ENCODE measurements at places on chromosomes 5 and 9.
A peak's percentile ranks its signal among the peaks of the same experiment; 100 is the strongest.

DNA sequence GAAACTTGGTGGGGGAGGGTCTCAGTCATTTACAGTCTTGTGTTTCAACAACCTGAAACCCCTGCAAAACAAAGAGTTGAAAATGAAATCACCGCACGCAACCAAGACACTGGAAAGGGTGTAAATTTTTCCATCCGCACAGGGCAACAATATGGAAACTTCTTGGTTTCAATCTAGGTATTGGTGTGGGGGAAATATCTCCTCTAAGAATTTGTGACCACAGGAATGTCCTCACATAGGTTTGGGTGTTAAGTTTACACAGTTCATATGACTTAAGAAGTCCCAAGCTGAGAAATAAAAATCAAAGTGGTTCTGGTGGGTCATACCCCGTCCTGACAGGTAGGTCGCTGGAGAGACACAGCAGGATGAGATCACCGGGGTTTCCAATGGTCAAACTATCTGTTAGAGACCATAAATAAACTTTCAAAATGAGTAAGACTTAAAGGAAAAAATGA lies 51.9 kb upstream of the PIP5K1B start:
- H3K27ac ChIP-seq: no peak overlapping the region
- no peak overlapping the region for H3K4me3 ChIP-seq
- no peaks in the 10 kb centered on the region for H3K36me3 ChIP-seq

GRCh38 chr5:146565764-146566367 lies 49.9 kb upstream of the GPR151 start:
- peak; percentile 52 for DNase-seq
- no peak overlapping the region for H3K4me3 ChIP-seq
- no peak overlapping the region for H3K27ac ChIP-seq
- H3K4me1 ChIP-seq: no peaks in the 10 kb centered on the region
- no peaks in the 10 kb centered on the region for H3K27me3 ChIP-seq

DNA sequence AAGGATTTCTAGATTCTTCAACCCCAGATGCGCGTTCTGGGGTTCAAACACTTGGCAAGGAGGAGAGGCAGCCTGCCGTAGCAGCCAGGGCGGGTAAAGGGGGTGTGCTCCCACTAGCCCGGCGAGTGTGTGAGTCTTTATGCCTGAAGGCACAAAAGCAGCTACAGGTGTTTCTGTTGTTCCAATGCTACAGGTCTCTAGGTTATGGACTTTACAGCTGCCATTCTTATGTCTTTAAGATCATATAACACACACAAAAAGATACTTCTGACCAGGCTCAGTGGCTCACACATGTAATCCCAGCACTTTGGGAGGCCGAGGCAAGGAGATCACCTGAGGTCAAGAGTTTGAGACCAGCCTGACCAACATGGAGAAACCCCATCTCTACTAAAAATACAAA lies 133.6 kb upstream of the RETREG1 start:
- no peaks in the 10 kb centered on the region for H3K27me3 ChIP-seq
- H3K4me3 ChIP-seq: no peak overlapping the region
- 0 out of 2 replicates have a peak, but pooled peaks cover 1% of the 10 kb centered on the region for H3K4me1 ChIP-seq
- H3K36me3 ChIP-seq: peaks cover 49% of the 10 kb centered on the region
- H3K27ac ChIP-seq: no peak overlapping the region

GRCh38 chr9:33159777-33160127 lies 7.4 kb downstream of the B4GALT1 start:
- peak; percentile 92 for DNase-seq
- no peaks in the 10 kb centered on the region for H3K27me3 ChIP-seq
- no peaks in the 10 kb centered on the region for H3K36me3 ChIP-seq

DNA sequence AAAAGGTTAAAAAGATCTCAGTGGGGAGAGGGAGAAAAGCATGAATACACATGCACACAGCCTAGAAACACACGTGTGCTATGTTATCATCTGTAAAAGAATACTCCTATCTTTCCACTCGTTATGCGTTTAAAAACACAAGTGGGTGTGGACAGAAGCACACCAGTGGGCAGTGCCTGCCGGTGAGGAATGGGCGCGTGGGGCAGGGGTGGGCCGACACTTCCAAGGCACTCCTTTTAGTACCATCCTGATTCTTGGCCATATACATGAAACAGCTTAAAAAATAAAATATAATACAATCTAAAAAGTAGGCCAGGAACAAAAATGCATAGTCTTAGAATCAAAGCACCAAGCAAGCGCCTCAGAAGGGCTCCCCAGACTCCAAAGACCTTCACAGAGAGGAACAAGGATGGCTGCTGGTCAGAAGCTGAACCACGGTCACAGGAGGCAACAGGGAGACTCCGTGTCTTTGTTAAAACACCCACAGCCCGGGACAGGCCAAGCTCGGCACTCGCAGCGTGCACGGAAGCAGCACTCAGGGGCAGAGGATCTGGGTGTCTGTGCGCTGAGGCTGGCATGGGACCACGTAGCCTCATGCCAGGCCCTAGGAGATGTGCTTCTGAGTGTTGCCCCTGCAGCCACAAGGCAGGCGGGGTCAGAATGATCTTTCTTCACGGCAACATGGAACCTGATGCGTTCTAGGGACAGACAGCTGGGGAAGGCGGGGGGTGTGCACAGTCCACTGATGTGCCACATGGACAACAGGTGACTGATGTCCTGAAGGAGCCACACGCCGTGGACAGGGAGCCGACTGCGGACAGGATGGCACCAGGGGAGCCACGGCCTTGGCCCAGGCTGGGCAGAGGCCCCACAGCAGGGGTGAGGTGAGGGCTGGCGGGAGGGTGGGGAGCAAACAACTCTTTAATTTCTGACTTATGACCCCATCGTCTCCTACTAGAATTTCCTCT lies 15.9 kb downstream of the BRD9 start:
- no peak overlapping the region for H3K27ac ChIP-seq
- H3K4me1 ChIP-seq: no peaks in the 10 kb centered on the region
- H3K27me3 ChIP-seq: no peaks in the 10 kb centered on the region
- no peak overlapping the region for H3K4me3 ChIP-seq
- peaks cover 57% of the 10 kb centered on the region for H3K36me3 ChIP-seq
- DNase-seq: no peak

DNA sequence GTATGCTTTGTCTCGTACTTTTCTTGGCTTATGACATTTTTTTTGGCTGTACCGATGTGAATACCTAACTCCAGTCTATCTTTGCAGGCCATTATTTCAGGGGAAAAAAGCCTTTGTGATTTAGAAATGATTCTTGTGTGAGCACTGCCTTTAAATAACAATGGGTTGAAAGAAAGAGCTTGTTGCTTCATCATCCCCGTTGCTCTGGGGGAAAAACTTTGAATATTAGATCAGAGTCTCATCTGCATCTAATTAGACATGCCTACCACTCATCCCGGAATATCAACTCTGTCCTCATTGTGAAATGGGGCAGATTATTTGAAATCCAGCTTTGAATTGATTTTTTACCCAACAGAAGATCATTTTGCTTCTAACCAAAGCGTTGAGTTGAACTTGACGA lies 13.5 kb downstream of the CXCL14 start:
- no peak overlapping the region for H3K27ac ChIP-seq
- H3K36me3 ChIP-seq: no peaks in the 10 kb centered on the region
- H3K4me3 ChIP-seq: no peak overlapping the region
- DNase-seq: no peak
- no peaks in the 10 kb centered on the region for H3K4me1 ChIP-seq
- H3K27me3 ChIP-seq: peaks cover 15% of the 10 kb centered on the region

DNA sequence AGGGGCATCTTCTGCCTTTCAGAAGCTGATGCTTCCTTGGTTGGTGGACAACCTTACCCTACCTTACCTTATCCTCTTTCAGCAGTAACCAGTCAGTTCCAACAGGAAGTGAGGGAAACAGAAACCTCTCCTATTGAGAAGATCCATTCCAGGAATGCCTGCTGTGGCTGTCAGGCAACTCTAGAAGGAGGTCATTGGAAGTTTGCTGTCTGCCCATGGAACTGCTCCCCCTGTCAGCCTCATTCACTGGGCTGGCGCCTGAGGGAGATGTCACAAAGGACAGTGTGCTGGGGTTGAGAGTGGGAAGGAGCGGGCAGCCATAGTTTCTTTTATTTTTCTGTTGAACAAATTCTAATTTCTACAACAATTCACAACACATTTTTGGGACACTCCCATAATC lies 54.7 kb downstream of the IRX1 start:
- H3K4me3 ChIP-seq: no peak overlapping the region
- no peaks in the 10 kb centered on the region for H3K36me3 ChIP-seq
- no peak overlapping the region for H3K27ac ChIP-seq
- DNase-seq: no peak
- H3K27me3 ChIP-seq: no peaks in the 10 kb centered on the region

GRCh38 chr9:33346564-33346963 lies 55.8 kb downstream of the AQP7 start:
- H3K27ac ChIP-seq: no peak overlapping the region
- H3K4me3 ChIP-seq: no peak overlapping the region
- H3K27me3 ChIP-seq: no peaks in the 10 kb centered on the region
- no peak for DNase-seq
- peaks cover 29% of the 10 kb centered on the region for H3K36me3 ChIP-seq

GRCh38 chr9:117160254-117160653 lies 254.6 kb downstream of the ASTN2 start:
- no peaks in the 10 kb centered on the region for H3K27me3 ChIP-seq
- no peak overlapping the region for H3K4me3 ChIP-seq
- no peaks in the 10 kb centered on the region for H3K4me1 ChIP-seq
- no peak for DNase-seq
- H3K27ac ChIP-seq: no peak overlapping the region
- H3K36me3 ChIP-seq: no peaks in the 10 kb centered on the region

DNA sequence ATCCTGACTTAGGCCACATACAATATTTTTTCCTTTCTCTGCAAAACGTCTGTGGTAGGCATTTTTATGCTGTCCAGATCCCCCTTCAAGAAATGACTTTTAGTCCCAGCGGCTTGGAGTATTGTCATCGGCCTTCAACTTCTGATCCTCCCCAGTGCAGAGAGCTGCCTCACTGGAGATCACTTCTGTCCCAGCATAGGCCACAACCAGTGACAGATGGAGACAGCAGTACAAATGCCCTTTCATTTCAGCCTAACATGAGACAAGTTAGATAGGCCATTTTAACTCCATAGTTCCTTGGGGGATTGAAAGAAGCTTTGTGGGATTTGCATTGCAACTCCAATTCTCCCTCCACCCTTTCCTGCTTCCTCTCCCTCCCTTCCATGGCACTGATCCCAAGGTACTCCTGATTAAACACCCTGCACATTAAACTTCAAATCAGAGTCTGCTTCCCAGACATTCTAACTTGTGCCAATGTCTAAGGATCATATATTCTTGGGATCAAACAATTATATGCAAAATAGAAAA lies 3.2 kb upstream of the MAMDC2 start:
- no peak overlapping the region for H3K27ac ChIP-seq
- H3K4me3 ChIP-seq: no peak overlapping the region
- no peaks in the 10 kb centered on the region for H3K36me3 ChIP-seq

DNA sequence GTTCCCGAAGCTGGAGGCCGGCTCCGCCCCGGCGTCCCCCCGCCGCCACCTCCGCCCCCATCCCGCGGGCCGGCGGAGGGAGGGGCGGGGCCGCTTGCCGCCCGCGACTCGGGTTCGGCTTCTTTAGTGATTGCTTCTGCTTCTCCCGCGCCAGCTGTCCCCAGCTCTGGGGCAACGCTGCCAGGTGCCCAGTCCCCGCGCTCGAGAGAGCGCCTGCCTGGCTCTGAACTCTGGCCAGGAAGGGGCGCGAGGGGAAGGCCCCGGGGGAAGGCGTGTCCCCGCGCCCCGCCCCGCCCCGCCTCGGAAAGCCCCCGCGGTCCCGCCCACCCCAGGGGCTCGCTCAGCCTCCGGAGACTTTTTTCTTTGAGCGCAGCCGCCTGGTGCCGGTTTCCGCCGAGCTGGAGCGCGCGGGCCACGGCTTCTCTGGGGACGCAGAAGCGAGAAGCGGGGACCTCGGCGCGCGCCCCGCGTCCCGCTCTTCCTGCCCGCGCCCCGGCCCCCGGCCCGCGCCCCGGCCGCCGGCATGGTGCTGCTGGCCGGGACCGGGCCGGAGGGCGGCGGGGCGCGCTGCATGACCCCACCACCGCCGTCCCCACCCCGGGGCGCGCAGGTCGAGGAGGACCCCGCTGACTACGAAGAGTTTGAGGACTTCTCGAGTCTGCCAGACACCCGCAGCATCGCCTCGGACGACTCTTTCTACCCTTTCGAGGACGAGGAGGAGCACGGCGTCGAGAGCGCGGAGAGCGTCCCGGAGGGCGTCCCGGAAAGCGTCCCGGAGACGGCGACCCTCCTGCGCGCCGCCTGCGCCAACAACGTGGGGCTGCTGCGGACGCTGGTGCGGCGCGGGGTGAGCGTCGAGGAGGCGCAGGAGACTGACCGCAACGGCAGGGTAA lies at the start of gene ANKRD33B:
Gene ANKRD33B (plus strand): TSS at position 126 of the 893 bp plus-strand sequence. CDS start 398 bp downstream, at position 524.
- no peaks in the 10 kb centered on the region for H3K27me3 ChIP-seq
- H3K36me3 ChIP-seq: no peaks in the 10 kb centered on the region
- peak within 1 kb of the TSS; percentile 86 for H3K27ac ChIP-seq

- H3K27me3 ChIP-seq: no peaks in the 10 kb centered on the region
- no peak overlapping the region for H3K27ac ChIP-seq
- H3K4me1 ChIP-seq: no peaks in the 10 kb centered on the region
- H3K4me3 ChIP-seq: no peak overlapping the region
- no peak for DNase-seq
Measured at GRCh38 chr9:128805661-128806060, 12.6 kb upstream of the ENDOG start.

DNA sequence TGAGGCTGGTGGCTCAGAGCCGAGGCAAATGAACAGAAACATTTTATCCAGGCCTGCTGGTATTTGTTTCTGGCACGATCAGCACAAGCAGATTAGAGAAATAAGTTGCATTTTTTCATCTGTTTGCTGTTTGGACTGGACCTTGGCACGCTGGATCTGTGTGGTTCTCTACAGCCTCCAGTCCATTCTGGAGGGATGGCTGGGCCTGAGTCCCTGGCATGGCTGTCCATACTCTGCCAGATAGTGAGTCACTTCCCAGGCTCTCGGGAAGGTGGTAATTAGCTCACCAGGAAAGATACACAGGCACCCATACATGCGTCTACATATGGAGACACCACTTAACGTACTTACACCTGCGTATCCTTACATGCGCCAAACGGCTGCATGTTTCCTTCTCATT lies 78.6 kb downstream of the SPRY4 start:
- peak; percentile 52 for DNase-seq
- H3K36me3 ChIP-seq: no peaks in the 10 kb centered on the region
- no peaks in the 10 kb centered on the region for H3K27me3 ChIP-seq
- no peak overlapping the region for H3K27ac ChIP-seq
- peaks cover 8% of the 10 kb centered on the region for H3K4me1 ChIP-seq
- no peak overlapping the region for H3K4me3 ChIP-seq

GRCh38 chr5:64506567-64507263 lies 900 bp downstream of the RGS7BP start:
- H3K27ac ChIP-seq: no peak overlapping the region
- peaks cover 32% of the 10 kb centered on the region for H3K27me3 ChIP-seq
- no peak overlapping the region for H3K4me3 ChIP-seq

DNA sequence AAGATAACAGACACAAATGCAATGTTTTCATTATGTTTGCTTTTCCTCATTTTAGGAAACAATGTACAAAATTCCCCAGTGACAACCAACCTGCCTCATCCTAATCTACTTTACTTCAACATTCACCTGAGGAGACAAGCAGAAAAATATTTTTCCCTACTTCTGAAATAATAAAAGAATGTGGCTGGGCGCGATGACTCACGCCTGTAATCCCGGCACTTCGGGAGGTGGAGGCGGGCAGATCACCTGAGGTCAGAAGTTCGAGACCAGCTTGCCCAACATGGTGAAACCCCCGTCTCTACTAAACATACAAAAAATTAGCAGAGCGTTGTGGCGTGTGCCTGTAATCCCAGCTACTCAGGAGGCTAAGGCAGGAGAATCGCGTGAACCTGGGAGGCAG lies 36.9 kb downstream of the MYO10 start:
- no peak overlapping the region for H3K27ac ChIP-seq
- DNase-seq: no peak
- peaks cover 4% of the 10 kb centered on the region for H3K36me3 ChIP-seq
- no peak overlapping the region for H3K4me3 ChIP-seq

Measured in IMR-90 (cell line).